LHCN-M2 (cell line): ENCODE measurements at places on chromosomes 12 and 14.

GRCh38 chr14:77640756-77641533, 24.5 kb upstream of the SPTLC2 start:
- DNase-seq = no peak

- no peak for DNase-seq
These were observed 198.8 kb downstream of the DAD1 start for GRCh38 chr14:22390195-22390594.

- no peak for DNase-seq
These were observed 161.0 kb upstream of the E2F7 start for GRCh38 chr12:77226368-77226767.

DNA sequence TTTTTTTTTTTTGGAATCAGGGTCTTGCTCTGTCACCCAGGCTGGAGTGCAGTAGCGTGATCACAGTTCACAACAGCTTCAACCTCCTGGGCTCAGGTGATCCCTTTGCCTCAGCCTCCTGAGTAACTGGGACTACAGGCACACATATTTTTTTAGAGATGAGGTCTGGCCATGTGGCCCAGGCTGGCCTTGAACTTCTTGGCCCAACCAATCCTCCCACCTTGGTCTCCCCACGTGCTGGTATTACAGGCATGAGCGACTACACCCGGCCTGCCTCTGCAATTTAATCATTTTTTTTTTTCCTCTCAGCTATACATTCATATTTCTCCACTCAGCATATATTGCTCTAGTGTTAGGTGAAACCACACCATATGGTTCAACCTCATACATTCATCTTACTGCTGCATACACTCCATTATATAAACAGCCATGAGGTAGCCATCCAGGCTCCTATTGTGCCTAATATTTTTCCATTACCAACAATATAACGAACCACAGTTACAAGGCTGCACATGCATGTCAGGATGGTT, 7.1 kb downstream of the STX2 start:
- DNase-seq = no peak

GRCh38 chr12:97753332-97753731, 290.7 kb downstream of the RMST start:
- no peak for DNase-seq

DNA sequence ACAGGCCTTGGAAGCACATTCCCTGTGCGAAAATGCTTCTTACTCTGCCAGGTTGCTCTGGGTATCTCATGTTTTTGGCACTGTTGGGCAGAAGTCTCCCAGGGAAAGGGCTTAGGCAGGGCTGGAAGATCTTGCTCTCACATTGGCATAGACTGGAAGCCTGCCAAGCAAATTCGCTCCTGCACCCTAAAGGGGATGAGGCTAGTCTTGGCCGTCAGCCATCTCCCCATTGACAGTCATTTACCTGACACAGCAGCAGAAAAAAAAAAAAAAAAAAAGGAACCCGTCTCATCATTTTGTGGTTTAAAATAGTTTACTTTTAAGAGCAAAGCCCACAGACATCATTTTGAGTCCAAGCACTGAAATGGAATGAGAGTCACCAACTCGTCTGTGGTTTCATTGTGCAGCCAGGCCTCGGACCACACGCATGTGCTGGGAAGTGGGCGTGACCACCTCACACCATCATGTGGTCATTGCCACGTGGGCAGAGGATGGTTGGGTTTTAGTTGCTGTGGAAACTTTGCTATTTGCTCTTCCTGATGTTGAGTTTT, 84.8 kb downstream of the NRXN3 start:
- DNase-seq = no peak

DNA sequence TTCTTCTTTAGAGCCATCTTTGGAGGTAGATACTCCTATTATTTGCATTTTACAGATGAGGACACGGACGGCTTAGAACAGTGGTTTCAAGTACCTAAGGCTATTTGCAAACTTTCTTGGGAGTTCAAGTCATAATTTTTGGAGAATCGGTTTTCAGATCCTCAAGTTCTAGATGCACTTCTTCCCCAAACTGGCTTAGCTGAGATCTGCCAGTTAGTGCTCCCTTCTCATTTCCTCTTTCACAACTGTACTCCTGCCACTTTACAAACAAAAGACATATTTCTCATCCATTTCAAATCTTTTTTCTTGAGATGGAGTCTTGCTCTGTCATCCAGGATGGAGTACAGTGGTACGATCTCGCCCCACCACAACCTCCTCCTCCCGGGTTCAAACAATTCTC, 77.3 kb downstream of the HELB start:
- DNase-seq = no peak

- no peak for DNase-seq
These were observed 352.3 kb downstream of the CACNA1C start for GRCh38 chr12:2405039-2405438.

- no peak for DNase-seq
These were observed 144.5 kb upstream of the SLC38A2 start for GRCh38 chr12:46516933-46517578.

- DNase-seq = no peak
These were observed 63.7 kb downstream of the FBXL14 start for GRCh38 chr12:1530592-1531152.

- no peak for DNase-seq
These were observed 76.5 kb downstream of the FOXN3 start for GRCh38 chr14:89340200-89341181.

DNA sequence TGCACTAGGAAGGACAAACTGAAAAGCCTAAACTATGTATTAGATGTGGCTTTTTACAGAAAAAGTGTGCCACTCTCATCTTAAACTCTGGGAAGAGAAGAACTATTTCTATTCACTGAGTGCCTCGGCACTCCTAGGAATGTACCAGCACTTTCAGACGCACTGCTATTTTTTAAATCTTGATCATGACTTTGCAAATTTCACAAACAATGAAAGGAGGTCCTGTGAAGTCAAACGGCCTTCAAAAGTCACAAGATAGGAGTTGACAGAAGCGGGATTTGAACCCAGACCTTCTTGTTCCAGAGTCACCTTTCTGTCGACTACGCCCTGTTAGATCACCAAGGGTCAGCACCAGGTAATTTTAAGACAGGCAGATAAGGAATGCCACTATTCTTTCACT, 365.4 kb downstream of the VRK1 start:
- DNase-seq = no peak

DNA sequence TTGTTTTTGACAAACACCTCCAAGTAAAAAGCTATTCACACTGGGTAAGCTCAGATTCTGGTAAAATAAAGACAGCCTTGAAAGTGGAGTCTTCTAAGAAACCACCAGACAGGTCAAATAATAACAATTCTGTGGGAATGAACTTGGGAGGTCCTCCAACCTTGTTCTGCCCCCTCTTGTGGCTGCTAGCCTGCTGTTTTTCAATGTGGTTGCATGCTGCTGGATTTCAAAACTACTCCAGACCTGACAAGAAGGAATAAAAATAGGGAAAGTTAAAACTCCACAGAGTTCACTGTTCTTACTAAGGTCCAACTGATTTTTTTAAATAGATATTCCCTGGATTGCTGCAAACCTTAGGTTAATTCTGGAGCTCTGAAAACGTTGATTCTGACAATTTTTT, 32.2 kb upstream of the RIN3 start:
- DNase-seq = no peak

GRCh38 chr14:65239938-65240296, 137.6 kb upstream of the MAX start:
- DNase-seq = no peak
